ENCODE measurements at places on chromosomes 7 and 10.

GRCh38 chr10:119243488-119243887, 36.1 kb downstream of the GRK5 start:
- DNase-seq, result no peak

DNA sequence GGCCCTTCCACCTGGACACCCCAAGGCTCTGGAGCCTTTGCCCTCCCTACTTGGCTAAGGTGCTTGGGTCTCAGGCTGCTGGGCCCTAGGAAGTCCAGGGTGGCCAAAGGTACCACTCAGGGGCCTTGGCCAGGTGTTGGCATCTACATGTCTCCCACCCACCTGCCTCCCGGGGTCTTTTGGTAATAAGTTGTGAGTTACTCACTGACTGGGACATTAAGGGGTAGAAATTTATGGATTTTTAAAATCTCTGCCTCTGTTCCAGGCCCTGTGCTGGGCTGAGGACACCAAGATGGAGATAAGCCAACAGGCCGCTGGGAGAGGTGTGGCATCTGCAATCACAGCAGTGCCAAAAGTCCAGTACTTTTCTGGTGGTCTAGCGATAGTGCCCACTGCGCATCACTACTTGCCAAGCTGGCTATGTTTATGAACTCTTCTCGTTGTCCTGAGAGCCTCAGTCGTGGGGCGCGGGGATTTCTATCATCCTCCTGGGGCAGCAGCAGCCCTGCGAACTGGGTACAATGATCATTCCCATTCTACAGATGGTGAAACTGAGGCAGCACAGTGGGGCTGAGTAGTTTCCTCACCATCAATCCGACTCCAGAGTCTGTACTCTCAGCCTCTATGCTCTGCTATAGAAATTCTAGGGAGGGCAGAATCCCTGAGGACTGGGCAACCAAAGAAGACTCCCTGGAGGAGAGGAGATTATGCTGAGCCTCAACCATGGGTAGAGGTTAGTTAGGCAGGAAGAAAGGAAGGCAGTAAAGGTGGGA, 36.2 kb downstream of the TBATA start:
- DNase-seq, result no peak

GRCh38 chr10:80909254-80909653, 371.6 kb downstream of the SH2D4B start:
- DNase-seq, result no peak

DNA sequence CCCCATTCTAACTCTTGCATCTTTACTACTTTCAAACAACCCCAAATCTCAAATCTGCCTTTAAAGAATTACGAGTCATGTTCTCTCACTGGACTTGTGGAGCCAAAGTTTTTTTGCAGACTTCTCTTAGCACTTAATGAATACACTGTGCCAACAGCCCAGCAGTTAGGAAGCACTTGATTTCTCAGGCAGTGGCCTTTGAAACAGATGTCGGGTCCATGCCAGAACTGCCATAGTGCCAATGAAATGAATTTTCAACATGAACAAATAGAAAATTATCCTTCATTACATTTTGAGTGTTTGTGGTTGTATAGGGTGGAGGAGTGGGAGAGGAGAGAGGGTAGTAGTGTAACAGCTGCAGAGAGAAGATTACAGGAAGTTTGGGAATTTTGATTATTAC, 5.9 kb downstream of the BORCS7 start:
- no peak for DNase-seq

DNA sequence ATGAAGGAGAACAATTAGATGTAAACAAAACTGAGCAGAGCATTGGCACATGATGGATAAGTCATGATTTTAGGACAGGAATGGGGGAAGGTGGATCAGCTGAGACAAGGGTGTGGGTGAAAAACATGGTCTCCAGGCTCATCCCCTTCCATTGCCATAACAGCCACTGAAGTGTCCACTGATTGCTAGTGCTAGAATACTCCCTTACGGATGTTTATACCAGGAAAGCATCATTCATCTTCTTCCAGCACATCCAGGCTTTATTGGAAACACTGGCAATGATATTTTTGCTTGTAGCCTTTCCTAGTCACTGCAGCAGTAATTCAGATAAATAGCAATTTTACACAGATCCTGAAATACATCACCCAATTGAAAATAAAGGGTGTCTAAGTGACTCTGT, 259.5 kb downstream of the PLXDC2 start:
- DNase-seq, result no peak

DNA sequence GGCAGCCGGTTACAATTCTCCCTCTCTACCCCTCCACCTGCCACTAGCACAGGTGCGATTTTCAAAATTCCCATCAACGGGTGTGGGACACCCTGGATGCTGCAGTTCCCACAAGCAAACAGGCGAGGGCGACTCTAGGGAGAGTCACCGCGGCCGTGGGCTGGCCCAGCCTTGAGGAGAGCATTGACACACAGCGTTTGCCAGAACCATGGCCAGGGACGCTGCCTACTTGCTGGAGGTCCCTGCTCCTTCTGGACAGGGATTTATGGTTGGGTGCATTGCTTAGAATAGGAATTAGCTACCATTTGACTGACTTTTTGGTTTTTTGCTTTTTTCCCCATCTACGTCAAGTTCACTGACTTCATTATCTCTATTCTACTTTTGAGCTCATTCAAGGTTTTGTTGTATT, 19.0 kb upstream of the CLDN4 start:
- peak; percentile 35 for DNase-seq

GRCh38 chr7:157483971-157484410, 147.2 kb downstream of the DNAJB6 start:
- DNase-seq, result no peak

DNA sequence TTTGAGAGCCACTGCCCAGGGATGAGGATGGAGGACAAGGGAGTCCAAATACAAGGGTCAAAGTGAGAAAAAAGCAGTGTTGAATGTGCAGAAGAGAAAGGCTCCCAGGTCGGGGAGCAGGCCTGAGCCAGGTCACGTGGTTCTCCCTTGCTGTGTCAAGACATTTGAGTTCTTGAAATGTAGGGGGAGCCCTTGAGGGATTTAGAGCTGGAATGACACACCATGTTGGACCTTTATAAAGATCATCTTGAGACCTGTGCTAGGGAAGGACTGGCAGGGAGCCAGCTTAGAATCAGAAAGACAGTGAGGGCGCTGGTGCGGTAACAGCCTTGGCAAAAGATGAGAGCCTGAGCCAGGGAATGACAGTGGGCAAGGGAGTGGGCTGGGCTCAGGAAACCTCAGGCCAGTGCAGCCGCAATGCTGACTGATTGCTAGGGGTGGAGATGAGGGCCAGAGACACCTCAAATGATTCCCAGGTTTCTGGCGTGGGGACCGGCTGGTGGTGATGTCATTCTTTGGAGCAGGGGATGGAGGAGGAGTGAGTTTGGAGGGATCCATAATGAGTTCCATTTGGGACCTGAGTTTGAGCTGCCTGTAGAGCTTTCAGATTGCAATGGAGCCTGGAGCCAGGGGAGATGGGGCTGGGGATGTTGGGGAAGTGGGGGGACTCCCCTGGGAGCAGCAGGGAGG, 120.1 kb downstream of the PTPN20 start:
- no peak for DNase-seq

- DNase-seq, result peak; percentile 63
Observed at GRCh38 chr10:12264204-12264940, 68.4 kb downstream of the CDC123 start.

DNA sequence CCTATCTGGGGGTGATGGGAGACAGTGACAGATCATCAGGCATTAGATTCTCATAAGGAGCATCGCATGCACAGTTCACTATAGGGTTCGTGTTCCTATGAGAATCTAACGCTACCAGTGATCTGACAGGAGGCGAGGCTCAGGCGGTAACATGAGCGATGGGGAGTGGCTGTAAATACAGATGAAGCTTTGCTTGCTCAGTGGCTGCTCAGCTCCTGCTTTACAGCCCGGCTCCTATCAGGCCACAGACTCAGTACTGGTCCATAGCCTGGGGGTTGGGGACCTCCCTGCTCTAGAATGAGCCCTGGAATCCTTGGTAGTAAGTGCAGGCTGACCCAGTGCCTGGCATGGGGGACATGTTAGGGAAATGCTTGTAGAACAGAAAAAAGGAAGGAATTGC, 426.0 kb downstream of the TYW1 start:
- DNase-seq, result no peak

- no peak for DNase-seq
Observed at GRCh38 chr7:158837790-158838637, 8.7 kb upstream of the ESYT2 start.

GRCh38 chr10:4250587-4250887, 465.5 kb upstream of the KLF6 start:
- no peak for DNase-seq

GRCh38 chr7:143217806-143218205, 4.0 kb upstream of the TAS2R40 start:
- DNase-seq, result no peak

DNA sequence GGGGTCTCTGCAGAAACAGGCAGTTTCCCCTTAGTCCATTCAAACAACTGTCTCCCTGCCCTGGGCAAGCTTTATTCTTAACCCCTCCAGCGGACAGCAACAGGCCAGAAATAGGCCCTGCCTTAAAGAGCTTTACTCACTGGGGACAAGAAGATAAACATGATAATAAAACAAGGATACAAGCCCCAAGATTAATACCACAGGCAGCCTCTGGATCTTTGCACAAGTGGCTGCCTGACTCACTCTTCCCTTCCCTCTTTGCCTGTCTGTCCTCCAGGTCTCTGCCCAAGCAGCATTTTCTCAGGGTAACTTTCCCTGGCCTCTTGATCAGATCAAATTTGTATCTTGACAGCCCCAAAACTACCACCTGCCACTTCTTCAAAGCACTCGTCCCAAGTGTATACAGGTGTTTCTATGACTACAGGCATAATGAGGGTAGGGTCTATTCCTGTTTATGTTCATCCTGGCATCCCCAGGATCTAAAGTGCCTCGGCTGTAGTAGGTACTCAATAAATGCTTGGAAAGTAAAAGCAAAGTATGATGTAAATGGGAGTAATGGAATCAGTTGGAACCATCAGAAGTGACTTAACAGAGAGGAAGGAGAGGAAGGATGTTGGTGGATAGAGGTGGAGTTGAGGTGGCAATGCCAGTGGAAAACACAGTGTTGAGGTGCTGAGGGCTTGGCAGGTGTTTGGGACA, 7.0 kb upstream of the CAMK2G start:
- DNase-seq, result no peak

- no peak for DNase-seq
Observed at GRCh38 chr10:72832701-72833100, 60.8 kb upstream of the OIT3 start.

GRCh38 chr10:71945819-71946474, 18.2 kb upstream of the CHST3 start:
- DNase-seq, result no peak

GRCh38 chr10:4670737-4671136, 155.3 kb upstream of the AKR1E2 start:
- DNase-seq, result no peak

DNA sequence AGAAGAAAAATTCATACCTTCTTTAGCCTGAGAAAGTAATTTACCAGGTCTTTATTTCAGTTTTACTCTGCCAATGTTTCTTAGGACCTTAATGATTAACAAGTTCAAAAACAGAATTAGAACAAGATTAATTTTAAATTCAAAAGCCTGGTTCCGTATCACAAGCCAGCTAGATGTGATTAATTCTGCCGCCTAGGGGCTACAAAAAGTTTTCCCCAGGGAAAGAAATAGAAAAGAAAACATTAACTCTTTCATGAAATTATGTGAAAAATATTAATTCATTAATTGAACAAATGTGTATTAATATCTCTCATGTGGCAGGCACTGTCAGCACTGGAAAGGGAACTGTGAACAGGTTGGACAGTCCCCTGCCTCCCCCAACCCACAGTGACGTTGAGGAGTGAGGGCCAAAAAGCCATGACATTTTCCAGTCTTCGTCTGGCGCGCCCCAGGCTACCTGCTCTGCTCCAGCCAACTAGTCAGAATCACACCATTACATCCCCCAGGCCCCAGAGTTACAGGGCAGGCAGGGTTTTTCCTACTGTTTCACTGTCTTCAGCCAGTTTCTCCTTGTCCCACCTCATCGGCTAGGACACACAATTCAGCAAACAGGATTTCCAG, 20.1 kb downstream of the TMEM176A start:
- no peak for DNase-seq

DNA sequence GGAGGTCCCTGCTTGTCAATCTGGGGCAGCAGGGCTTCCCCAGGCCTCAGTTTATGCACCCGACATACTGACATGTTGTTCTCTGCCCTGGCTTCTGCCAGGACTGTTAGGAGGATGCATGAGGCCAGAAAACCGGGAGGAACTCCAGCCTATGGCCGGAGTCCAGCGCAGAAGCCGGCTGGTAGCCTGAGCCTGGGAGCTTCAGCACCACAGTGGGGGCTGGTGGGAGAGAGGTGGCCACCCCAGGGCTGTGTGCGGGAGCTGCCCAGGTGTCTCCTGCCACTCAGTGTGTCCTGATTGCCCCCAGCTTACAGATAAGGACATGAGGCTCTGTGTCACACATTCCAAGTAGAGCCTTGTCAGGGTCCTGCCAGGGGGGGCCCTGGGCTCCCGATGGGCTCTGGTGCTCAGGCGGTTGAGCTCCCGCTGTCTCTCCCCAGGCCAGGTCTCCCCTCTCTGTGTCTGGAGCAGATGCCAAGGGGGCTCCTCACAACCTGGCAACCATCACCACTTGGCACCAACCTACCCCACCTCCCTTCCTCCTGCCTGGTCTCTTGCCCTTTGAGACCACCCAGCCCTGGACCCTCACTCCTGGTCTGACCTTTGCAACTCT, 32.3 kb downstream of the PPIF start:
- DNase-seq, result no peak

- no peak for DNase-seq
Observed at GRCh38 chr7:138023618-138024342, 21.9 kb upstream of the CREB3L2 start.

GRCh38 chr10:76975126-76975525, 662.5 kb downstream of the KCNMA1 start:
- no peak for DNase-seq

DNA sequence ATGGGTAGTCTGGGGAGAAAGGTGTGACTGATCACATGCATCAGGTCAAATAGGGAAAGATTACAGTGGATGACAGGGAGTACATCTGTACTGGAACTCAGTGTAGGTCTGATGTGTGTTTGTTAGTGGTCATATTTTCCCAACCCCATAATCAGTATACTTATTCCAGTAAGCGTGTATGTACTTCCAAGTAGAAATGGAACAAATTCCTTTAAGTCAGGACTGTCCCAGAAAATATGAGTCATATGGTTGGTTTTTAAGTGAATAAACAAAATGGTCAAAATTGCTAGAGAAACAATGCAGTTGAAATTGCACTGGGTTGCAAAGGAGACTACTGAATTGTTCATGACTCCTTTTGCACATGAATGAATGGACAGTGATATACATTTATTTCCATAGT, 118.8 kb upstream of the MYO3A start:
- DNase-seq, result no peak

DNA sequence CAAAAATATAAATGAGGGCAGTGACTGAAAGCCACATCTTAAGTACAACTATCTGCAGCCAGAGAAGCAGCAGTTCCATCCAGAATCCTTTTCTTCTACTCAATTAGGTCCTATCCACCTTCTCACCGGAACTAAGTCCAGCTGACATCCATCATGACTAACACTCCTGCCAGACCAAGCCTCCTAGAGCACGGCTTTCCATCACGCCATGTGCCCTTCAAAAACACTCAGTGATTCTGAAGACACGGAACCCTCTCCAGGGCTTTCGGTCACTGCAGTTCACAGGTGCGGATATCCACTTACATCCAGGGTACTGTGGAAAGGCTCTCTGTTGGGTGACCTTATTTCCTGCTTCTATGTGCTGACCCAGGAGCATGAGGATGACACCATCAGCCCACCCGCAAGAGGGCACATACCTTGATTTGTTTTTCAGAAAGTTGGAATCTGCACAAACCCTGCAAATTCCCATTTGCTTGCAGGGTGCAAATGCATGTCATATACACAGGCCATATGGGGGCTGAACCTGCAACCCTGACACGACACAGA, 64.3 kb downstream of the FAM171A1 start:
- no peak for DNase-seq

GRCh38 chr10:101467286-101467770, 113.4 kb downstream of the BTRC start:
- DNase-seq, result no peak
